ENCODE measurements at places on chromosomes 12 and 14. TPM values are rescaled to one million over a fixed set of nuclear protein-coding genes. Genes with fewer than 3 reads are reported as not detected.

Gene KLHL33
- total RNA-seq: not detected

Gene ACSM4
- not detected for total RNA-seq

Gene CCDC197
- total RNA-seq: not detected

Gene JPH4
- total RNA-seq: 0.10 TPM

Gene CFAP73
- total RNA-seq: 0.09 TPM

Gene CAPRIN2
- total RNA-seq: 19.4 TPM

Gene POU6F1
- 1.3 TPM for total RNA-seq

Gene PRH2
- not detected for total RNA-seq

Gene GZMH
- total RNA-seq: not detected

Gene BDKRB2
- 1.1 TPM for total RNA-seq

Gene OR4K14
- not detected for total RNA-seq

Gene LIN7A
- 0.62 TPM for total RNA-seq

Gene KLRK1
- total RNA-seq: not detected

Gene LTBP2
- 7.6 TPM for total RNA-seq

Data from A549 treated with Hydrocortisone at 1 μM for 4 hours (cell line).